ENCODE measurements at places on chromosomes 2 and 18. TPM values are rescaled to one million over a fixed set of nuclear protein-coding genes. Genes with fewer than 3 reads are reported as not detected.

The PPP1R7 gene
- total RNA-seq: 46.7 TPM

GRCh38 chr18:74132201-74132600, 15.4 kb downstream of the FBXO15 start:
- no peak overlapping the region for H3K4me3 ChIP-seq
- H3K27me3 ChIP-seq: no peaks in the 10 kb centered on the region
- DNase-seq: no peak

DNA sequence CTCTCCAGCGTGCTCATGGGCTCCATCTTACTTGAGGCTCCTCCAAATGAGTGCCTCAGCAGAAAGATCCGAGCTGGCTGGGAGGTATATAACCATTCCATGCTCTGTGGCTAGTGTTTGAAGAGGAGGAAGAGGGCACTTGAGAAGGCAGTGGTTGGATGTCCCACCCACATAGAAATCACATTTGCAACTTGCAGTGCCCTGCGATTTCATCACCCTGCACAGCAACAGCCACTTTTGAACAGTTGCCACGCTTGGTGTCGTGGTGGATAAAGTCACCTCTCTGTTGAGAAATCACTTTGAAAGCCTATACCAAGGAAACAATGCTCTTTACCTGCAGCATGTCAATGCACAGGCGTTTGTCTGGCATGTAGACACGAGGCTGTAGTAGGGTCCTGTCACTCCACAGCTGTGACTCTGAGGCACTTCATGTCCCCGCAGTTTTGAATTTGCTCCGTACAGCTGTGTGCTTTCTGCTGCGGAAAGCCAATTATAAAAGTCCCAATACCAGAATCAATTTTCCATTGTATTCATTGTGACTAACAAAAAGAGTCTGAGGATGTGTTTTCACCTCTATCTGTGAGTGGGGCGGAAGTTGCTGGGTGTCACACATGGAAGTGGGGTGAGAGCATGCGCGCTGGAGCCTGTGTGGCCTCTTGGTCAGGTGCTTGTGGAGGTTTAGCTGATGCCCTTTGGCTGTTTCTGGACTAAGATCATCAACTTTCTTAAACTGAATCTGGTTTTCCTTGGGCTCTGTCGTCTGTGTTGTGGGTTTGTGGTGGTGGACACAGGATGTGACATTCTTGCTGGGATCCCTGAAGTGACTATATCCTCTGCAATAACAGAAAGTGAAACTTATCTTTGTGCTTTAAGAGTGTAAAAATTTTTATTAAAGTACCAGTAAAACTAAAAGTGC, 2.8 kb downstream of the CNDP2 start:
- peak overlapping the region; percentile 64 for H3K27ac ChIP-seq
- no peak overlapping the region for H3K4me3 ChIP-seq

- no peak for DNase-seq
- no peaks in the 10 kb centered on the region for H3K27me3 ChIP-seq
- no peaks in the 10 kb centered on the region for H3K4me1 ChIP-seq
- no peaks in the 10 kb centered on the region for H3K36me3 ChIP-seq
- no peak overlapping the region for H3K4me3 ChIP-seq
- no peak overlapping the region for H3K27ac ChIP-seq
Observed at GRCh38 chr2:41543726-41544125, 504.1 kb upstream of the PKDCC start.

DNA sequence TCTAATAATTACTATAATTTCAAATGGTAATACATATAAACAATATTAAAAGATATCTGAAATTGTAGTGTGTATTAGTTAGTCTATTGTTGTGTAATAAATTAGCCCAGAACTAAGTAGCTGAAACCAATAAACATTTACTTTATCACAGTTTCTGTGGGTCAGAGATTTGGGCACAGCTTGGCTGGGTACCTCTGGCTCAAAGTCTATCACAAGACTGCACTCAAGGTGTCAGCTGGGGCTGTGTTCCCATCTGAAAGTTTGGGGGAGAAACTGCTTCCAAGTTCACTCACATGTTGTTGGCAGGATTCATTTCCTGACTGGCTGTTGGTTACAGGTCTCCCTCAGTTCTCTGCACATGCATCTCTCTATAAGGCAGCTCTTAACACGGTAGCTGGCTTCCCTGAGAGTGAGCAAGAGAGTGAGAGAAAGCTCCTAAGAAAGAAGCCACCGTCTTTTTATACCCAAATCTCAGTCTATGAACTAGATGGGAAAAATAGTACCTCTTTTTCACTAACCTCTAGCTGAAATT, 25.6 kb upstream of the WIPF1 start:
- no peak overlapping the region for H3K4me3 ChIP-seq
- no peaks in the 10 kb centered on the region for H3K27me3 ChIP-seq
- no peak for DNase-seq
- no peak overlapping the region for H3K27ac ChIP-seq

- no peaks in the 10 kb centered on the region for H3K27me3 ChIP-seq
- no peak overlapping the region for H3K4me3 ChIP-seq
- DNase-seq: no peak
- H3K4me1 ChIP-seq: no peaks in the 10 kb centered on the region
- no peaks in the 10 kb centered on the region for H3K36me3 ChIP-seq
Observed at GRCh38 chr2:21404137-21404536, 280.4 kb downstream of the TDRD15 start.

- no peaks in the 10 kb centered on the region for H3K36me3 ChIP-seq
- H3K4me1 ChIP-seq: no peaks in the 10 kb centered on the region
- H3K27ac ChIP-seq: no peak overlapping the region
- H3K27me3 ChIP-seq: no peaks in the 10 kb centered on the region
Observed at GRCh38 chr2:160010361-160011145, 51.9 kb downstream of the PLA2R1 start.

GRCh38 chr2:132668189-132668823, 1.7 kb downstream of the LYPD1 start:
- peaks cover 48% of the 10 kb centered on the region for H3K27me3 ChIP-seq
- peak; percentile 40 for DNase-seq
- H3K4me1 ChIP-seq: peaks cover 8% of the 10 kb centered on the region

DNA sequence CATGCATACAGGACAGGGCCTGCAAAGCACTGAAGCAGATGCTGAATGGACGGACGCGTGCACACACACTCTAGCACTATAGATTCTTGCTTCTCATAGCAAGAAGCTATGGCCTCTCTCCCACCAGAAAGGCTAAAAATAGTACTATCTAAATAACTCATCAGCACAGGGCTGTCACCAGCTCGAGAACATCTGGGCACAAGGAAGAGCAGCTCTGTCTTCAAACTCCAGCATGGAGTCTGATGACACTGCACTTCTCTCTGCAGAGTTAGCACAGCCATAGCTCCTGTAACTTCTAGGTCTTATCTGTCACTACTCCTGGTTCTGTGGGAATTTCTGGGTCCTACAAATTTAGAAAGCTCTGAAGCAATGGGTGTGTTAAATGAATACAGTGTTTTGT, 123.5 kb downstream of the MYO5B start:
- H3K36me3 ChIP-seq: no peaks in the 10 kb centered on the region
- H3K4me1 ChIP-seq: peaks cover 11% of the 10 kb centered on the region
- DNase-seq: no peak
- no peak overlapping the region for H3K27ac ChIP-seq
- H3K4me3 ChIP-seq: no peak overlapping the region

- H3K4me3 ChIP-seq: no peak overlapping the region
- H3K36me3 ChIP-seq: no peaks in the 10 kb centered on the region
- H3K27ac ChIP-seq: no peak overlapping the region
- H3K27me3 ChIP-seq: no peaks in the 10 kb centered on the region
- peaks cover 7% of the 10 kb centered on the region for H3K4me1 ChIP-seq
- no peak for DNase-seq
Observed at GRCh38 chr2:46818819-46819218, 96.8 kb downstream of the MCFD2 start.

DNA sequence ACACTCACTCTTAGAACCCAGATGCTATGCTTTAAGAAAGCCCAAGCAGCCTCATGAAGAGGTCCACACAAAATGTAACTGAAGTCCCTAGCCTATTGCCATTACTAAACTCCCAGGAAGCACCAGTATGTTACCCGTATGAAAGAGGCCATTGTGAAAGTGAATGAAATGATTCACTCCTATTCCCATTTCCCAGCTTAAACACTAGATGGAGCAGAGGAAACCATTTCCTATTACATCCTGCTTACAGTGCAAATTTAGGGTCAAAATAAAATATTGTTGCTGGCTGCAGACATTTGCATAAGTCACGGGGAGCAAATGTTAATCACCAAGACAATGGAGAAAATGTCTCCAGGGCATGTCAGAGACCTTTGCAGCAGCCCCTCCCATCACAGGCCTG, 989.7 kb upstream of the CRIM1 start:
- no peaks in the 10 kb centered on the region for H3K36me3 ChIP-seq
- no peak overlapping the region for H3K4me3 ChIP-seq
- no peaks in the 10 kb centered on the region for H3K4me1 ChIP-seq
- no peak overlapping the region for H3K27ac ChIP-seq
- H3K27me3 ChIP-seq: no peaks in the 10 kb centered on the region

DNA sequence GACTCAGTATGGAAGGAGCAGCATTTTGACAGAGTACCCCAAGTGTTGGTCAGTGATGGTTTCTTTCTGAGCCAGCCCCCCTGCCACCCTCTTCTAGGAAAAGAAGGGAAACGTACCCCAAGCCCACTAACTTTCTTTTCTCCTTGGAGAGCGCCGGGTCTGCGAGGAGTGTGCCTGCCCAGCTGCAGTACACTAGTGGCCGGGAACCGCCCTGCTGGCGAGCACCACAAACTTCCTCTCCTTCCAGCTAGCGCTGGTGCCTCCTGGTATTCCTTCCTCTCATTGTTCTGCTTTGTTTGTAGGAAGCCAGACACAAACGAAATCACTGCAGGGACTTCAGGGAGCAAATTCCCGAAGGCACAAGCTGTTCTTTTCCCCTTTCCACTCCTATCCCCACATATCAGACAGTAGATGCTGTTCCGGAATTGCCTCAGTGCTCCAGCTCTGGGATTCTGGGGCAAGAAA, 1.8 kb downstream of the CCDC85A start:
- DNase-seq: peak; percentile 39
- H3K27ac ChIP-seq: no peak overlapping the region
- no peaks in the 10 kb centered on the region for H3K36me3 ChIP-seq
- peak overlapping the region; percentile 70 for H3K4me3 ChIP-seq

GRCh38 chr2:94890234-94890633, 19.0 kb downstream of the TEKT4 start:
- no peaks in the 10 kb centered on the region for H3K27me3 ChIP-seq
- H3K4me3 ChIP-seq: no peak overlapping the region
- no peak for DNase-seq
- no peaks in the 10 kb centered on the region for H3K4me1 ChIP-seq

- no peak overlapping the region for H3K27ac ChIP-seq
- H3K27me3 ChIP-seq: no peaks in the 10 kb centered on the region
- no peak for DNase-seq
- H3K4me3 ChIP-seq: no peak overlapping the region
- H3K4me1 ChIP-seq: peaks cover 5% of the 10 kb centered on the region
Observed at GRCh38 chr2:240131296-240131695, 4.8 kb downstream of the COPS9 start.

DNA sequence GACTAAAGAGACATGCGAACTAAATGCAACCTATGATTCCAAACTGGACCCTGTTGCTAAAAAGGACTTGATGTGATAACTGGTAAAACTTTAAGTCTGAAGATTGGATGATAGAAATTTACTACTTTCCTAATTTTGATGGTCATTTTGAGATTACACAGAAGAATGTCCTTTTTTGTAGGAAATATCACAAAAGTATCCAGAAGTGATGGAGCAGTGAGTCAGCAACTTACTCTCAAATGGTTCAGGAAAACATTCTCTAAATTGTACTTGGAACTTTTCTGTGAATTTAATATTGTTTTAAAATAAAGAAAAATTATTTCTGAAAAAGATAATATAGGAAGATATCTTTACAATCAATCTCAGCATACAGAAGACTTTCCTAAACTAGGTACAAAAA, 19.9 kb downstream of the MBOAT2 start:
- no peaks in the 10 kb centered on the region for H3K27me3 ChIP-seq
- no peaks in the 10 kb centered on the region for H3K36me3 ChIP-seq

GRCh38 chr2:24818721-24819167, 25.5 kb downstream of the CENPO start:
- no peak for DNase-seq
- no peak overlapping the region for H3K4me3 ChIP-seq
- H3K36me3 ChIP-seq: no peaks in the 10 kb centered on the region
- no peaks in the 10 kb centered on the region for H3K4me1 ChIP-seq
